Epithelial cell of proximal tubule (primary cell): ENCODE measurements at places on chromosomes 3 and 15. TPM values are rescaled to one million over a fixed set of nuclear protein-coding genes. Genes with fewer than 3 reads are reported as not detected.

DNA sequence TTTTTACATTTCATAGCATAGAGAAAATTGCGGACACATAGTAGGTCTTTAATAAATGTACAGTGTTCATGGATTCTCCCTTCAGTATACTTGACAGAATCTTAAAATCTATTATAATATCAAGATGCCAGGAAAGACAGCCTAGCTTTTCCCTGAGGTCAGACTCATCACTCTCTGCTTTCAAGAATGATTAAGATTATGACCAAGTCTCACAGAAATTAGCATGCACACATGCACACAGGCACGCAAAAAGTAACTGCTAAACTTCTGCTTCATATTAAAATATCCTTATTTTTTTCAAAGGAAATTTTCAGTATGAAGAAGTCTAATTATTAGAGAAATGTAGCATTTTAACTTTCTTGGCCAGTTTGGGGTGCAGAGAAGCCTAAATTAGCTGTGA is 493.8 kb upstream of the NECTIN3 start:
- no peak for DNase-seq

GASK1A gene
- 1.1 and 1.2 TPM in 2 replicates for total RNA-seq

DNA sequence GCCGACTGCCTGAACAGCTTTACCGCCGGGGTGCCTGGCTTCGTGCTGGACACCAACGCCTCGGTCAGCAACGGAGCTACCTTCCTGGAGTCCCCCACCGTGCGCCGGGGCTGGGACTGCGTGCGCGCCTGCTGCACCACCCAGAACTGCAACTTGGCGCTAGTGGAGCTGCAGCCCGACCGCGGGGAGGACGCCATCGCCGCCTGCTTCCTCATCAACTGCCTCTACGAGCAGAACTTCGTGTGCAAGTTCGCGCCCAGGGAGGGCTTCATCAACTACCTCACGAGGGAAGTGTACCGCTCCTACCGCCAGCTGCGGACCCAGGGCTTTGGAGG is 815 bp downstream of the SPINT1 start:
- DNase-seq, result no peak

DNA sequence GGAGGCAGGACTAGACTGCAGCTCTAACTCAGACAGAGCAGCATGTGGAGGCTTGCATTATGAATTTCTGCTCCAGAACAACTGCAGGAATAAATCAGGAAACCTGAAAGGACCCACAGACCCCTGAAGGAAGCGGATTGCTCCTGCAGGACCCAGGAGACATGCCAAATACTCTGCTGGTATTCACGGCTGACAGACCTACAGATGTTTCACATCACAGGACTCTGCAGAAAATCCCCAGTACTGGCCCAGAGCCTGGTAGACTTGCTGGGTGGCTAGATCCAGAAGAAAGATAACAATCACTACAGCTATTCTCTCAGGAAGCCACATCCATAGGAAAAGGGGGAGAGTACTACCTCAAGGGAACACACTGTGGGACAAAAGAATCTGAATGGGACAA is 942.1 kb downstream of the AGBL1 start:
- no peak for DNase-seq

- DNase-seq, result no peak
These were observed 7.5 kb downstream of the KNSTRN start for GRCh38 chr15:40389824-40390595.

- DNase-seq, result no peak
These were observed 46.2 kb downstream of the PTH1R start for GRCh38 chr3:46923559-46924350.

GRCh38 chr3:59480486-59480995 is 430.7 kb upstream of the CFAP20DC start:
- peak; percentile 43 for DNase-seq

- no peak for DNase-seq
These were observed 76.4 kb downstream of the CHSY1 start for GRCh38 chr15:101175401-101175800.

DNA sequence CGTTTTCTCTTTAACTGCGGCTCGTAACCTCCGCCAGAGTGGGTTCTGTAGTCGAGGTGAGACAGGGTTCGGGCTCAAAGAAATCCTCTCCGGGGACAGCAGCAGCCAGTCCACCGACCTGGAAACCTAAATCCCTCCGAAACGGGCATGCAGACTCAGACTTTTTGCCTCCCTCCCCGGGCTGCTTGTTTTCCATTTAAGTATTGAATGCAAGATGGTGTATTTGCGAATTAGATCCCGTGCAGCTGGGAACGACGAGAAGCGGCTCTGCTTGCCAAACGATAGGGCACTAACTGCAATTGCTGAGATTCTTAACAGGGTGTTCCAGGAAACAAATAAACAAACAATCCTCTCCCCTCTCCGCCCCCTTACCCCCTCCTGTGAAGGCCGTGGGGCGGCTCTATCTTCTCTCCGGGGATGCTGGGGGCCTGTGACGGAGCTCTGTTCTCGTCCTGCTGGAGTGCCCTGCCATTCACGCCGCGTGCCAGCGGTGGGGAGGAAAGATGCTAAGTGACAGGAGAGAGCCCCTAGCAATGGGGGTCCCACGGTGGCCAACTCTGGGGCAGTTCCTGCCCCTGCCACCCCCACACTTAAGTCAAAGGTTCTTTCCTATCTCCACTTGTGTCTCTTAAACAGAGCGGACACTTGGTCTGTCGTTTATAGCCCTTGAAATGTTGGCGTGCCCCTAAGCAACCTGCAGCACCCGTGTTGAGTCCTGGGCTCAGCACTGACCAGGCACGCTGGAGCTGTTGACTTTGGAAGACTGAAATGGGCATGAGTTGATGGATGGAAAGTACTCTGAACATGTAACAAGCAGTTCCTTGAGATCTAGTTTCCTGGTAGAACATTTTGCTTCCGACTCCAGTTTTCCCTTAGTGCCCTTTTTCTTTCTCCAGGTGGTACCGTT is 1.3 kb upstream of the ETV5 start:
- DNase-seq, result no peak

GRCh38 chr3:195708061-195708460 is 12.7 kb upstream of the MUC20 start:
- DNase-seq, result no peak

MUSTN1 gene
- total RNA-seq, result not detected in 2 replicates

DNA sequence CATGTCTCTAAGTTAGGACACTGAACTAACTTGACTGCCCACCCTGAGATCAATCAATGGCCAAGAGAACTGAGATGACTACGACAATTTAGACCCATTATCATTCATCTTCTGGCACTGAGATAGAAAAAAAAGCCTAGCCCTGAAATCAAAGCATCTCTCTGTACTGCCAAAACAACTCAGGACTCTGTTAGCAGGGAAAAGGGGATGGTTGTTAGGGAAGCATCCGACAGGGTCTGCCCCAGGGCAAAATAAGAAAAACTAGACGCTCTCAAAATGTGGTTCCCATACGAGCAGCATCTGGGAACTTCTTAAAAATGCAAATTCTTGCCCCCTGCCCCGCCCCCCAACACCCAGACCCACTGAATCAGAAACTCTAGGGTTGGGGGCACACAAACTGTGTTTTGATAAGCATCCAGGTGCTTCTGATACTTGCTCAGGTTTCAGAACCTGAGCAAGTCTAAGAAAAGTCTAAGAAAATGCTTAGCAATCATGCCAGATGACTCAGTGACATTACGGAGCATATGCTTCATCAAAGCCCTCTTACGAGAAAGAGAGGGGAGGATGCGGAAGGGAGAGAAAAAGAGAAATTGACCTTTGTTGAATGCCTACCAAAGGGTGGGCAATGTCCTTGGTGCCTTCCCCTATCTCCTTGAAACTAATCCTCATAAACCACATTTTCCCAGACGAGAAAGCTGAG is 172.8 kb upstream of the HES1 start:
- no peak for DNase-seq

DNA sequence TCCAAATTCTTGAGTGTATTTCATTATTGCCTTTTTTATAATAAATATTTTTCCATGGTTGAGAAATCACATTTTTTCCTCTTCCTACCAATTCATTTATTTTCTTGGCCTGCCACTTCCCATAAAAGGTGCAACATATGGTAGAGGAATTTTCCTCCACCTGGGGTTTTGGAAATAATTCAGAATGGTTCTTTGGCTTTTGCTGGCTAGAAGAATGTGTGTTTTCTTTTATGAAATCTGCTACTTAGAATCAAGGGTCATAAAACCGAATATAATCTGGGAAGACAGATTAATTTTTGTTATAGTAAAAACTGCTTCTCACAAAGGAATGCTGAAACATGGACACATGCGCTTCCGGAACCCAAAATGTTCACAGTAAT is 54.0 kb upstream of the POMGNT2 start:
- no peak for DNase-seq

PARP14 gene
- total RNA-seq, result 27.7 and 52.2 TPM in 2 replicates

DNA sequence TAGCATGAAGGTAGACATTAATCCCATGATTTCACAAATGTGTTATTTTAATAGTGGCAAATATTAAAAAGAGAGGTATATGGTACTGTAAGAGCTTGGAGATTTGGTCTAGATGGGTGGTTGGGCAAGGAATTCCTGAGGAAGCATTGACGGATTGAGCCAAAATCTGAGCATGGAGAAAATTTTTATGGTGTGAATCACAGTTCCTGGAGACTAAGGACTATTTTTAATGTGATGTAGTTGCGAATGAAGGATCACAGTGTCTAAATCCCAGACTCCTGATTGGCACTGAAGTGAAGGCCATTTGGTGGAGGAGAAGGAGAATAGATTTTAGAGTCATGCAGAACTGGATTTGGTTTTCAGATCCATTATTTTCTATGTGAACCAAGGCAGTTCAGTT is 188.7 kb upstream of the FEZF2 start:
- DNase-seq, result no peak

- DNase-seq, result no peak
These were observed 87.0 kb downstream of the EEFSEC start for GRCh38 chr3:128240232-128240631.

NME9 gene
- 0.43 TPM in 1 of 2 replicates, not detected in the other for total RNA-seq

FRMD5 gene
- total RNA-seq, result 3.0 TPM in 2 replicates

- DNase-seq, result no peak
These were observed 11.2 kb upstream of the SUMF1 start for GRCh38 chr3:4478261-4478660.

GRCh38 chr3:73719861-73720260 is 95.1 kb upstream of the PDZRN3 start:
- no peak for DNase-seq

SCN5A gene
- 1.3 and 1.7 TPM in 2 replicates for total RNA-seq

DNA sequence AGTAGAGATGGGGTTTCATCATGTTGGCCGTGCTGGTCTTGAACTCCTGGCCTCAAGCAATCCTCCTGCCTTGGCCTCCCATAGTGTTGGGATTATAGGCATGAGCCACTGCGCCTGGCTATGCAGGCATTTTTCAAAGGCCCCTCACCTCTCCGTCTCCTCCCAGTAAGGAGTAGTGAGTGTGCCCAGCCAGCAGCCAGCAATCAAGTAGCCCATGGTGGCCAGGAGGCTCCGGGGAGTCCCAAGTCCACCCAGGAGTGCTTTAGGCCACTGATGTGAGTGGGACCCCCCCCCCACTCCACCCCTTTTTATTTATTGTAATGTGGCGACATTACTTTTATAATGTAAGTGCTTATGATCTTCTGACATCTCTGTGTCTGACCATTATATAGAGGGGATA is 8.1 kb downstream of the ISG20 start:
- no peak for DNase-seq

DNA sequence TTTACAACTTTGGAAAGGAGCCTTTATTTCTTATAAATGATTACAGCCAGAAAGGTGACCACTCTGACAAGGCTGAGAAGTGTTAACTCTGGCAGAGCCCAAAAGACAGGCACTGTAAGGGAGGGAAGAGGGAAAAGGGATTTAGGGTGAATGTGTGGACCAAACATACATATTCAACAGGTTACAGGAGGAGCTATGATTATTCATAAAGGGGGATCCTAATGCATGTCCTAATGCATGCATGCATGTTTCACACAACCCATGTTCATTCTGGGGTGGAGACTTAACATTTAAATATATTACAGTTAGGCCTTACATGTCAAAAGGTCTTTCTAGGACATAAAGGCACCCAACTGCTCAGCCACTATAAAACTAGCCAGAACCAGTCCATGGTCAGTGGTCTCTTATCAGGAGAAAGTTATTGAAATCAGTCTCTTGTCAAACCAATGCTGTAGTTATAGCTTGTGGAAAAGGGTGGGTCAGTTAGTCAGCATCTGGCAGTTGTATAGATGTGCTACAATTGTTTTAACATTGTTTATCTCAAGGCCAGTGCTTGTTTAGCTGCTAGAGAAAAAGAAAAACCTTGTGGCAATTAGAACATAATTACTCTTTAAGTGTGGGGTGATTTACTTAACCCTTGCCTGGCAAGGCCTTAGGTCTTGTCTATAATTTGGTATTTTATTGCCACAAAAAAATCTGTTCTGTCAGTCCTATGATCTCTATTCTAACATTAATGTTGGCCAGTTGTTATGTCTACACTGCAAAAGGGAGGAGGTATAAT is 77.5 kb downstream of the RAD18 start:
- DNase-seq, result no peak

OCA2 gene
- 0.29 TPM in 1 of 2 replicates, not detected in the other for total RNA-seq

GRCh38 chr3:141529717-141530414 is 43.0 kb downstream of the RASA2 start:
- no peak for DNase-seq

- no peak for DNase-seq
These were observed 42.3 kb downstream of the FSD2 start for GRCh38 chr15:82763361-82764116.

TUBGCP4 gene
- 12.7 and 15.2 TPM in 2 replicates for total RNA-seq

TM4SF1 gene
- total RNA-seq, result 304 and 345 TPM in 2 replicates

DNA sequence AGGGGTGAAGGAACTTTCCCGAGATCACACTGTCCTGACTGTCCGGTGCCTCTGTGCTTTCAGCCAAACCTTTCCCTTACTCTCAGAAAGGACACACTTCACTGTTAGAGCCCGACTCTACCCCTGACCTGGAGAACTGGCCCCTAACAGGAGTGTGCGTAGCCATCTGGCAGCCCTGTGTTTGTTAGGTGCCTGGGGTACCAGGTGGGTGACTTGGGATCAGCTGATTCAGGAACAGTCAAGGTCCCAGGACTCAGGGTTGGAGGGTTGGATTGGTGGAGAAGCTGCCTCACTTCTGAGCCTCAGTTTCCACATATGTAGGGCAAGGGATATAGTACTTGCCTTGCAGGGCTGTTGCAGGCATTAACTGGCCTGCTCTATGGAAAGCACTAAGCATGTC is 98.3 kb upstream of the SLC6A11 start:
- DNase-seq, result no peak

- no peak for DNase-seq
These were observed 48.8 kb downstream of the ABHD2 start for GRCh38 chr15:89136818-89137772.

NCBP2 gene
- 49.4 and 51.1 TPM in 2 replicates for total RNA-seq
